Globus pallidus (tissue), 1 donor: ENCODE measurements at places on chromosomes 12 and 14.

DNA sequence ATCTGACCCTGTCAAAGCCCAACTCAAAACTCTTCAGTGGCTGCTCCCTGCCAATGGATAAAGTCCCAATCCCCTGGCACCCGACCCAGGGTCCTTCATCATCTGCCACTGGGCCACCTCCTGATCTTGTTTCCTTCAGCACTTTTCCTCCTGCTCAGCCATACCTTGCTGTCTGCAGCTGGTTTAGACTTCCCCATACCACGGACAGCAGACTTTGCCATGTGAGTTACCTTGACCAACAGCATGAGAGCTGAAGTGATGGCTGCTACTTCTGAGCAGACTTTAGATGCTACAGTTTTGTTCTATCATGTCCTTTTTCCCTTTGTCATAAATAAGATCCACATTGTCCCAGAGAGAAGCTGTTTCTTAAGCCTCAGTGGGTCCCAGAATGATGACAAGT, 33.3 kb upstream of the STON2 start:
- DNase-seq, result no peak

- DNase-seq, result peak; percentile 11
These were observed 63.4 kb upstream of the SLCO1C1 start for GRCh38 chr12:20631711-20632110.

DNA sequence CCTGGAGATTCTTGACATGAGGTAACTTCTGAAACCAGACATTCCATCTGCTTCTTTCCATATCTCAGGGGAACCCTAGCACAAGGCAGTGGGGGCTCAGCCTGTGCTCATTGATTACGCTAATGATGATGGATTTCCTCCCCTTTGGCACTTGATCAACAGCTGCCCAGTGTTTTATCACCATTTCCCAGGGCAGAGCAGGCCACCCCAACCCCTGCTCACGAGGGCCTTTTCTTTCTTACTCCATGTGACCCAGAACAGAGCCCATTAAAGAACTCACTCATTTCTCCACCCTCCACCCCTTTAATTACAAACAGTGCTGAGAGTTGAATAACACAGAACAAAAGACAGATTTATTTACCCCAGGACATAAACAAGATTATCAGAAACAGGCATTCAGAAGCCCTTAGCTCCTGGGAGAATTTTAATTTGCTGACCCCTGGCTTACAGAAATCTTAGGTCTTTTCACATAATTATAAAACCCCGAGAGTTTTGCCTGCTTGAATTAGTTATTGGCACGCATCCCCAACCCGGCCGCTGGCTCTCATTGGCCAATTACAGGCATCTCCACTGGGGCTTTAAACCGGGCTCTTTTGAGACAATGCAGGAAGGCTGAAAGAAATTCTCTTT, 32.0 kb upstream of the CCDC60 start:
- peak; percentile 11 for DNase-seq

- no peak for DNase-seq
These were observed 3.3 kb upstream of the CHURC1 start for GRCh38 chr14:64910847-64911495.

- DNase-seq, result peak; percentile 35
These were observed 2.9 kb downstream of the SPX start for GRCh38 chr12:21528953-21529352.

DNA sequence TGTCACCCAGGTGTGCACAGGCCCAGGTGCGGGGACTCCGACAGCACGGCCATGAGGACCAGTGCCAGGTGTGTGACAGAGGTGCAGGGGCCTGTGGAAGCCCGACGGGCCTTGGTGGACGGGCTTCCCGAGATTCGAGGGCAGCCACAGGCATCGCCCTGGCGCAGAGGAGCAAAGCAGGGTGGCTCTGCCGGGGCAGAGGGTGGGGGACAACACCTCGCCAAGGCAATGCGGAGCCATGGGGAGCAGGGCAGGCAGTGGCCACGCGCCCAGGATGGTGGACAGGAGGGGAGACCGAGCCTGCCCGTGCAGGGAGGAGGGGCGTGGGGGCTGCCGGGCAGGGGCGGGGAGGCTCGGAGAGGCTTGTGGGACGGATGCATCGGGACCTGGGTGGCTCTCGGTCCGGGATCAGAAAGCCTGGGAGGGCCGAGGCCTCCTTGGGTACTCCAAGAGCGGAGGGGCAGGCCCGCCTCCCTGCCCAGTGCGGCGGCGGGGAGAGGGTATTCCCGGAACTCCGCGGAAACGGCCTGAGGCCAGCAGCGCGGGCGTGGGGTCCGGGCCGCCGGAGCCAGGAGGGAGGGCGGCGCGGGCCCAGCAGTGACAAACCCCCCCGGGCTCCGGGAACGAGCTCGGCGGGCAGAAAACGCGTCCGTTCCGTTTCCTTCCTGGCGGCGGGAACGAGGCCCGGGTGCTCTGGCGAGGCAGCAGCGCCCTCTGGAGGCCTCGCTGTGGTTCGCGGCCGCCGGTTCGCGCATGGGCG, 1.6 kb downstream of the TMEM121 start:
- peak; percentile 78 for DNase-seq
